ENCODE measurements at places on chromosomes 12 and 14.
A peak's percentile ranks its signal among the peaks of the same experiment; 100 is the strongest.

- no peak for DNase-seq
Observed at GRCh38 chr12:108750526-108750925, 19.2 kb upstream of the CORO1C start.

GRCh38 chr14:29627137-29627536 lies 300.5 kb downstream of the PRKD1 start:
- no peak for DNase-seq

- no peak for DNase-seq
Observed at GRCh38 chr12:121297435-121297991, 1.0 kb upstream of the CAMKK2 start.

DNA sequence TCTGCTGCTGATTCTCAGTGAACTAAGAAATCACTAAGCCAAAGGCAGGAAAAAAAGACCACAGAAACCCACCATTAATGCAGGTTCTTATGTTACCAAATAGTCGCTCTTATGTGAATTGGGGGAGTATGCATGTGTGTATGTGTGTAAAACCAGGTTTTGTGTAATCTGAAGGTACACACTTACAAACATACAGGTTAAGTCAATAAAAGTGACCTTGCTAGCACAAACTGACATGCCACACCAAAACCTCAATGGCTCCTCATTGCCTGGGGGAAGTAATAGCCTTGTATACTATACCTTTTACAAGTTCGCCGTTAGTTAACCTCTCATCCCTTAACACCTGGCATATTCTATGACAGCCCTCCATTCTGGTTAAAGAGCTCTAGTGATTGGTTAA lies 29.8 kb upstream of the TMED10 start:
- DNase-seq = no peak

DNA sequence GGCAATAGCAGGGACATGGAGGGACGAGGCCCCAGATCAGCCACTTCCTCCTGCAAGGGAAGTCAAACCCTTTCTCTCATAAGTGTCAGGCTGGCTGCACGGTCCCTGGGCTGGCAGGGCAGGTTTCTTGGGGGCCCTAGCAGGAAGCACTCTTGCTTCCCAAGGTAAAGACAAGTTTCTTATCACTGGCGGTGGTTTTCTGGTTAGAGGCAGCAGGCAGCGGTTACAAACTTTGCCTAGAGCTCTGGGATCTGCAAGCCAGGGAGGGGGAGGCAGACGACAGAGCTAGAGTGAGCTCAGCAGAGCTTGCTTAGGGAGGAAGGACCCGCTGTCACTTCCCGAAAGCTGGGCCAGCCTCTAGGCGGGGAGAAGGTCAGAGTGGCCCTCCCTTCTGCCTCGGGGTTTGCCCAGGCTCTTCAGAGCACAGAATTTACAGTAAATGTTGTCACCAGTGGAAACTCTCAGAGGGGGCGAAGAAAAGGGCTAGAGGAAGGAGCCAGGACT lies 20.4 kb downstream of the BATF start:
- DNase-seq = peak; percentile 68

- no peak for DNase-seq
Observed at GRCh38 chr12:69602954-69603353, 7.8 kb downstream of the LRRC10 start.

DNA sequence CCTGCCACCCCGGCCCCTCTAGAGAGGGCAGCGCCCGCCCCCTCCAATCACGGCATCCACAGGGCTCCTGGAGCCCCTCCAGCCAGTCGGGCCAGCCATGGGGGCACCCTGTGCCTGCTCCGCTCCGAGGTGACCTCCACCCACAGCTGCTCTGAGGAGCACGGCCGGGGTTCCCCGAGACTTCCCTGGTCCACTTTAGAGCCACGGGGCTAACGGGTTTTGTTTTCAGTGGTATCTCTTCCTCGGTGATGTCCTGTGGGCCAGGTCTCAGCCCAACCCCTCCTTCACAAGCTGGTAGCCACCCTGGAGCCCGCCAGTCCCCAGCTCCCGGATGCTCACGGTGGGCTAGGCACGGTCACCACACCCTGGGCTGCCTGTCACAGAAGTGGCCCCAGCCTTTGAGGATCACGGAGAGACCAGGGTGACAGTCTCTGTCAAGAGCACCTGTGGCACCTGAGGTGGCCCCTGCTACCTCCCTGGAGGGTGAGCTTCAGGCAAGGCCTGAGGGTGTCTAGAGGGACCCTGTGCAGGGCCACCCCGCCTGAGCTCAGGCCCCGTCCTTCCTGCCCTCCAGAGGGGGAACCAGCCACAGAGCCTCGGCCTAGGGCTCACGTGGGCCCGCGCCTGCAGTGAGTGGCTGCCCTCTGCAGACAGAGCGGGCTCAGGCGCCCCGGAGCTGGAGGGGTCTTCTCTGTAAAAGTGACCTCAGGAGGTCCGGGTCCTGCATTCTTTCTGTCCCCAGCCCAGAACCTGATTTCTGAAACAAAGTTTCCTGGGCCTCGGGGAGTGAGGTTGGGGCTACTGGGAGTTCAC lies 146.0 kb upstream of the C14orf180 start:
- no peak for DNase-seq

DNA sequence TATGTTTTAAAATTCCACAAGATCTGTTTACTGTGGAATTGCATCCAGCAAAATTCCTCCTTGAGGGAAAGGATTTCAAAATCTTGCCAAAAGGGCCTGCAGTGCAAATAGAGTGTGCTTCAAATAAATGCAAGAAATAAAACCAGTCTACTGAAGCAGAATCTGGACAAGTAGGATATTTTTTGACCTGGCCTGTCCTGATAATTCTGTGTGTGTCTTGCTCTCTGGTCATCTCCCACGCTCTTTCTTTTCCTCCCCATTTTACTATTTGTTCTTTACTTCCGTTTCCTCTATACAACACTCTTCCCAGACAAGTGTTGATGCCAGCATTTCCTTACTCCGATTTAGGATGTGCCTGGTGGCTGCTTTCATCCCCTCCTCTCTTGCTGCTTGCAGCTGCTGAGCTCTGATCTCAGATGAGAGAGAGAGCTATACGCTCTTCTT lies 115.9 kb downstream of the GPR135 start:
- DNase-seq = no peak

DNA sequence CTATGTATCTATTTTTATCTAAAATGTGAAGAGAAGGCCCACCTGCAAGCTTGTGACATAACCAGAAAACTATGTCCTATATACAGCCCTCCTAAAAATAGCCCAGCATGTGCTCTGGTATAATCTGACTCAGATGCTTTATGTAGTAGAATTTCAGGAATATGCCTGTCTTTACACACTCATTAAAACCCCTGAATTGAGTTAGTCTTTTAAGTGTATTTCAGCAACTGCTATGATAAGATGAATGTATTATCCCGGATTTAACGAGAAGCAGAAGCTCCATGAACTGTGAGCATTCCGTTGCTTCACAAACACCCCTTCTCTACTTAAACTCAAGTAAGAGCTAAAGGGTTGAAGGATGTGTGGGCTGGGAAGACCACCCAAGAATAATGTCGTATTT lies 89.9 kb upstream of the PRICKLE1 start:
- no peak for DNase-seq
